ENCODE measurements at places on chromosomes 11 and 22.

DNA sequence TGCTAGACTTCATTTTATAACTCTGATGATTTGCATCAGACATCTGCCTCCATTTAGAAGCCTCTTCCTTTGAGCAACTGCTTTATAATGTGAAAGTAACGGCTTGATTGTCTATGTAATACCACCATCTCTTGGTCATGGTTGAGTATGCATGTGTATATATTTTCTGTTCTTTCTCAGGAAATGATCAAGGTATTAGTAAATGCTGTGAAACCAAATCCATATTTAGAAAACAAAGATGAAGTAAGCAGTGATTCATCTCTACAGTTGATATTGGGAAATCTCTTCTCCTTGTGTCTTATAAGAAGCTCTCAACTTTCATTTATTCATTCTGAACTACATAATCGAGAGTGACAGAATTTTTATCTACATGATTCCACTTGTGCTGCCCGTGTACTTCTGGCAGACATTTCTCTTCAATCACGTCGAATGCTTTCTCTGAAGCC is 104.6 kb upstream of the ANO3 start:
- peak; percentile 84 for DNase-seq

DNA sequence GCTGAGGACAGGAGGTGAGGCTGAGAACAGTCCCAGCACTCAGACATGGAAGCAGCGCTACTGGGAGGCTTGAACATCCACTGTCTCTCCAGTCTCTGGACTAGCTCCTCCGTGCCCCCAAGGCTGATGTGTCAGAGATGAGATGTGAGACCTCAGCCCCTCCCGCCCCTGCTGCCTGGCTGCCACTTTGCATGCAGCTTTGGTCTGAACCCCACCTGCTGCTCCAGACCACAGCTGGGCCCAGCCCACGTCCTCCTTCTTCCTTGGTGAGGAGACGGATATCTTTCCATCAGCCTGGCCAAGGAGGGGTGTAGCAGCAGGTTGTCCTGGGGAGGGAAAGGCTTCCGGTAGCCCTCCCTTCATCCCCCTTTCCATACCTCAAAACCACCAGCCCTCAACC is 148.0 kb upstream of the B3GAT1 start:
- no peak for DNase-seq

DNA sequence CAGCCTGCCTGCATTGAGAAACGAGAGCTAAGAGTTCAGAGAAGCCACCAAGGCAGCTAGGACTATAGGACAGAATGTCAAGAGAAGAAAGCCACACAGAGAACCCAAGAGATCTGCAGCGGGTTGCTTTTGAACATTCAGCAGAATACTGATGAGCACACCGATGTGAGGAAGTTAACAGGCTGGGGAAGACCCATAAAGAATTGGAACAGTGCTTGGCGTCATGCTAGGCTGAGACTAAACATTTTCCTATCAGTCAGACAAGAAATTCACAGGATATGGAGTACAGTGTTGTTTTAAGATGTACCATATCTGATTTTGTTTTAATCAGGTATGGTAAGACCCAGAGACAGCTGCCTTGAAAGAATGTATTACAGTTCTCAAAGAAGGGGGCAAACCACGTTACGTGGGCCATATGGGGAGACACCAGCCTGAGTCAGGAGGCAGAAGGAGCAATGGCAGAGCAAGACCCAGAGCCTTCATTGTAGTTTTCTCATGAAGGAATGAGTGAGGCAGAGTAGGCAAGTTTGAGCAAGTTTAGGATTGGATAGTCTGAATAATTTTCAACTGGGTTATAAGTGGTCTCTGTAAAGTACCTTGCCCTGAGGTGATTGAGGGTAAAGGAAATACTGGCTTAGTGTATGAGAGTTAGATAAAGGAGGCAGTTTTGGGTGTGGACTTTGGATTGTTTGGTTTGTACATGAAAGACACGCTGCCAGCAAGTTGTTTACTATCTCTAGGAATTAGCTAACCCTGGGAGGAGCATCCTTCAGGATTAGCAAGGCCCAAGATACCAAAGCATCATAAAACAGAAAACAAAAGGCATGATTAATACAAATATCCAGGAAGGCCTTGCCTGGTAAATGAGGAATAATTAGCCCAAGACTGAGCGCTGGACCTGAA is 14.3 kb downstream of the LRRC75B start:
- DNase-seq, result no peak

DNA sequence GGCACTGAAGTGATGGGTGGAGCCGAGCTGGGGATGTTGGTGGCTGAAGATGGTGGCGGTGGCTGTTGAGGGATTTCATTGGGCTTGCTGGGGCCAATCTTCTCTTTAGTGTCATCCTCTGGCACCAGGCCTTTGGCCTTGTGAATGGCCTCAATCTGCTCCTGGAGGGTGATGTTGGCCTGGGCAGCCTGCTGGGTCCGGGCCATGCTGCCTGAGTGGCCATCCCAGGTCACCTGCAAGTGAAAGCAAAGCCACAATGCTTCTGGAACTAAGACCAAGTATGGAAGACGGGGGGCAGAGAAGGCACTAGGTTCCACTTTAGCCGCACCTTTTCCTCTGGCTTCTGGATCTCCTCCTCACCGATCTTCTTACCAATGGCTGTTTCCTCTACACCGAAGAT is 12.1 kb upstream of the TBC1D10A start:
- no peak for DNase-seq

- no peak for DNase-seq
Observed at GRCh38 chr22:31933816-31934482, 10.4 kb upstream of the YWHAH start.

- DNase-seq, result peak; percentile 38
Observed at GRCh38 chr11:124801014-124801413, 808 bp upstream of the MSANTD2 start.

DNA sequence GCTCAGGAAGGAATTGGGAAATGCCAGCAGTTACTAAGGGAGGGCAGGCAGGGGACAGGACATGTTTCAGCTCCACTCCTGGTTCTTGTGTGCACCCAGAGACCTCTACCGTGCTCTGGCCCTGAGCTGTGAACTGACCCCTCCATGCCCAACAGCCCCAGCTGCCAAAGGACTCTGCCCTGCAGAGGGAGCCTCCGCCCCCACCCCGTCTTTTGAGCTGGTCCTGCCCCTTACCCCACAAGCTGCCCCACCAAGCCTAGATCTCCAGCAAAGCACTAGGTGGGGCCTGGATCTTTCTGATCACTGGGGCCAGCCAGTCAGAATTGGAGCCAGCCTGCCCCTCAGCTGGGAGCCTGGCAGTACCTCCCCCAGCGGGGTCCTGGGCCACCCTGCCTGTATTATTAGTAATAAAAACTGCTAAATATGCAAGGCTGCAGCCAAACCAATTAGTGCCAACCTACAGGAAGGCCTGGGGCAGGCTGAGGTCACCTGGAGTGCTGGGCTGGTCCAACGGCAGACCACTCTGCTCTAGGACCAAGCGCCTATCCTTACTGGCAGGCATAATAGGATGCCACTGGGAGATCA is 23.9 kb upstream of the DRICH1 start:
- DNase-seq, result no peak

GRCh38 chr11:62439785-62440602 is 21.2 kb downstream of the SCGB1A1 start:
- DNase-seq, result peak; percentile 73

DNA sequence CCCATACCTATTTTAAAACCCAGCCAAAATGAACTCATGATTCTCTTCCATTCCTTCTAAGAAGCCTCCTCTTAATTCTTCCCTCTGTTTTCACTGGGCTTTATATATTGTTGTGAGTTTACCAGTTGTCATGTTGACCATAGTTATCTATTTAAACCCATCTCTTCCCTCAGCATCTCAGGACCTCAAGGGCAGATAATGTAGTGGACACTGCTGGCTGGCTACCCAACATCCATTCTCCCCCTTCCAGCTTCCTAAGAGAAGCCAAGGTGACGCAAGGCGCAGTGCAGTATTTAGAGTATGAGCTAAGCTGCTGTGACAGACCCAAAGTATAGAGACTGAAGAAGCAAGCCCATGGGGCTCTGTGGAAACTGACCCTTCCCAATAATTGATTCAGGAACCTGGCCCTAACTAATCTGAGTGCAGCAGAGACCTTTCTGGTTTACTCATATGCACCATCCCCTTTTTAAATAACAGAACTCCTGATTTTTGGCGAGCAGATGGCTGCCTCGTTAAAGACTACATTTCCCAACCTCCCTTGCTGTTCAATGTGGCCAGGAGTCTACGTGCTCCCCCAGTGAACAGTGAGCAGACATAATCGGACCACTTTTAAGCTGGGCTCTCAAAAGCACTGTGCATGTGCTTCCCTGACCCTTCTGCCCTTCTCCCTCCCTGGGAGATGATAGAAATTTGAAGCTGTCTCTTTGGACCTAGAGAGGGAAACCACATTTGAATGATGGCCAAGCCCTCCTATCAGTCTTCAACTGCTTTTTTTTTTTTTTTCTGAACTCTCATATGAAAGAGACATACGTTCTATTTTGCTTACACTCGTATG is 28.1 kb upstream of the CREB3L1 start:
- DNase-seq, result peak; percentile 91

- no peak for DNase-seq
Observed at GRCh38 chr11:87628957-87629356, 546.3 kb downstream of the RAB38 start.

GRCh38 chr11:105689631-105690030 is 79.8 kb downstream of the GRIA4 start:
- no peak for DNase-seq

DNA sequence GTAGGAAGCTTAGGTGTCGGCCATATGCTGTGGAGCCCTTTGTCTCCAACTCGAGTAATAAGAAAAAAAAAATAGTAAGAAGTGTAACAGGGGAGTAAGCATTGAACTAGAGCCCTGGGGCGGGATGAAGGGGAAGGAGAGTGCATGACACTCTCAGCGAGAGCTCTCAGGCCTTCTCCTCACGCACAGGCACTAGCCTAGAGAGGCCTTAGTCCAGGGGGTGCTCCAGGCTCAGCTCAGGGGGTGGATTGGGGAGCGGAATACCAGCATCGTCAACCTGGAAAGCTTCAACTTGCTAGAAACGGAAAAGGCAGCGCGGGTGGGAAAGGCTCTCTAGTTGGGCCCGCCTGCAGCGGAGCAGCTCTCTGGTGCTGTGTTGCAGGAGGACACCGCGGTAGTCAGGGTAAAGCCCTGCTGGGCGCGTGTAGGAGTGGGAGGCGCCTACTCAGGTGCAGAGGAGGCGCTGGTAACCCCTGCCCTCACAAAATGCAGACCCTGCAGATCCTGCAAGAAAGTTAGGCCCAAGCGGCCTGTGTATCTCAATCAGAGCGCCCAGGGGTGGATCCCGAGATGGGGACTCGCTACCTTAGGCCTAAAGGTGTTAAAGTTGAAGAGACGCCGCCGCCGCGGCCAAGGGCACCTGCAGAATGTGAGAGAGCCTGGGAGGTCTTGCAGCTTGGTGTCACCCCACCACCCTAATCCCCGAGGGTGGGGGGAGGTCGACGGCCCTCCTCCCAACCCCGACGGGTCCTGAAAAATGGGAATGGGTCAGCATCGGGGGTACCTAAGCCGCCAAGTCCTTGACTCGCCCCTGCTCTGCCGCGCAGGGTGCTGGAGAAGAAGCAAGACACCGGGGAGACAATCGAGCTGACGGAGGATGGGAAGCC is 2.8 kb downstream of the SLC17A6 start:
- no peak for DNase-seq

DNA sequence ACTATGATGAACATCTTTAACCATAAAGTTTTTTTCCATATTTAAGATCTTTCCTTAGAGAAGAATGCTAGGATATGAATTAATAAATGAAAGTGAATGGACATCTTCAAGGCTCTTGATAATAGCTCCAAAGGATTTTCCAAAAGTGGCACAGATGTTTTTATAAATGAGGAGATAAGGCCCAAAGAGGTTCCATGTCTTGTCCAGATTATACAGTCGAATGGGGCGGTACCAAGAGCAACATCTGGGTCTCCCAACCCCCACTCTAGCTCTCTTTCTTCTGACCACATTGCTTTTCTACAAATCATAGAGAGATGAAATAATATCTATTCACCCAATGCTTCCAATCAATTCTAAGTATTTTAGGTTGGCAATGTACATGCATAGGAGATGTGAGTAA is 114.1 kb downstream of the KCNC1 start:
- no peak for DNase-seq

GRCh38 chr11:134632347-134633119 is 220.5 kb upstream of the B3GAT1 start:
- no peak for DNase-seq

- DNase-seq, result peak; percentile 56
Observed at GRCh38 chr11:46249938-46250744, 27.3 kb upstream of the CREB3L1 start.

DNA sequence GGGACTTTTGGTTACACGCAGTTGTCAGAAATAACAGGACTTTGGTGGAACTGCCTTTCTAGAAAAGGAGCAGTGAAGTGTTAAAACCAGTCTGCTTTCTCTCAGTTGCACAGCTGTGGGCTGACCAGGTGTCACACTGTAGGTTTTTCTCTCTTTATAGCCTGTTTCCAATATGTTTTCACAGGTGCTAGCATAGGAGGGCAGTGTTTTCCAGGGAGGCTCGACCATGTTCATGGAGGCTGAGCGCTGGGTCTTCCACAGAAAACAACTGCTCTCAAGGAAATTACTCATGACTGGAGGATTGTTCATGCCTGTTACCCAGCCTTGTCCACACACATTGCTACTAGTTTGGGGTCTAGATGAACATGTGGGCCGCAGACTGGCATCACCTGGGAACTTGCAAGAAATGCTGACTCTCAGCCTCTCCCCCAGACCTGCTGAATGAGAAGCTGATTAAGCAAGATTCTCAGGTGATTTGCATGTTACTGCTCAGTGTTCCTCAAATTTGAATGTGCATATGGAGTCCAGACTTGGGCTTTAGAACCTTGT is 157.7 kb downstream of the MAML2 start:
- DNase-seq, result no peak

DNA sequence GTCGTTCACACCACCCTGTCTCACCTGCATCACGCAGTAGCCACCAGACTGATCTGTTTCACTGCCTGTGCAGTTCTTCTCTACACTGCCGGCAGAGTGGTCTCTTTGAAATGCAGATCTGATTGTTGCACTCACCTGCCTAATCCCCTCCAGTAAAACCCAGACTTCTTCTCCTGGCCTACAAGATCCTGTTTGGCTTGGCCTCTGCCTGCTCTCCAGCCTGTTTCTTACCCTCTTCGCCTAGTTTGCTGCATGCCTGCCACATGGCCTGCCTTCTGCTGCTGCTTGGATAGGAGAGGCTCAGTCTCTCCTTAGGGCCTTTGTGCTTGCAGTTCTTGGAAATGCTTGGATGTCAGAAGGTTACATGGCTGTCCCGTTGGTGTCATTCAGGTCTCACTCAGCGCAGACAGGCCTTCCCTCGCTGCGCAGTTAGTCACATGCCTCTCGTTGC is 42.0 kb downstream of the PACS1 start:
- no peak for DNase-seq

- peak; percentile 39 for DNase-seq
Observed at GRCh38 chr11:28132548-28132947, 24.4 kb downstream of the METTL15 start.

GRCh38 chr22:31561238-31561887 is 65.0 kb downstream of the SFI1 start:
- DNase-seq, result peak; percentile 79

- DNase-seq, result peak; percentile 85
Observed at GRCh38 chr11:64876835-64877341, 1.5 kb downstream of the EHD1 start.

GRCh38 chr11:72600557-72600956 is 73.7 kb downstream of the PDE2A start:
- DNase-seq, result no peak

GRCh38 chr11:110679323-110679975 is 32.8 kb downstream of the ARHGAP20 start:
- peak; percentile 77 for DNase-seq

Data from fibroblast of skin of scalp (primary cell).